Adipocyte (in vitro differentiated cells): ENCODE measurements at places on chromosomes 4 and X.

GRCh38 chr4:175511861-175512260 is 300.2 kb downstream of the GPM6A start:
- DNase-seq, result peak; percentile 12

DNA sequence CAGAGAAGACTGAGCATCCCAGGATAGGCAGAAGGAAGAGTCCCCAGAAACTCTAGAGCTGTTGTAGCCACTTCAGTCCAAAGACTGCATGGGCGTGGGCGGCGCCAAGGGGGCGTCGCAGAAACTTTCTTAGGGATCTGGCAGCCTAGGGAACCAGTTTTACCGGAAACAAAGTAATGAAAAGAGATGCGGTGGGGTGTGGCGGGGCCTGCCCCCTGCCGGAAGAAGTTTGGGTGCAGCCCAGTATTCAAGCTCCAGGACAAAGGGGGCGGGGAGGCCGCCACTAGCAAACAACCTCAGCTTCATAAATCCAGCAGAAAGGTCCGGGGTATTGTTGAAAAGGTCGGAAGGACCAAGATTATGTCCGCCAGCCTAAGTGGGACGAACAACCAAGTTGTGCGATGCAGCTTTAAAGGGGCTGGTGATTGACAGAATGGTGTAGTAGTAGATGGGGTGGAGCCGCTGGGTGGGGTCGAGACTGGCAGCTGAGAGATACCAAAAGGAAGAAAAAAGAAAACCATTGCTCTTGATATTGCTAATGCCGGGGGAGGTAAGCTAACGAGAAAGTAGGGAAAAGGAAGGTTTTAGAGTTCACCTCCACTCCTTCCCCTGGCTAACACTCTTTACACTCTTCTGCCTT is 190.5 kb downstream of the RRAGB start:
- peak; percentile 6 for DNase-seq

DNA sequence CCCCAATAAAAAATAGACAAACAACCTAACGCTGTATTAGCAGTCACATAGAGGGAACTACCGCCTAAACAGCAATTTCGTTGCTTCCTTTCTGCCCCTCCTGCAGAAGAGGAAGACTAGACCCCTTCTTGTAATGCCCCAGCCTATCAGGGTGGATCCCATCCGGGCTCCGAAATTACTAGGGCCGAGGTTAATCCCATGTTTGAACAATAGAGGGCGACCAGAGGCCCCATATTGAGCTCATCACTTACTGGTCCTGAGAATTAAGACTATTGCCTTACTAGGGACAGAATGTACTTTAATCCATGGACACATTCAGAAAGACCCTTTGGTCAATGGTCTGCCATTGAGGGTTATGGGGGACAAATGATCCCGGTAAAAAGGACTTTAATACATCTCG is 11.8 kb upstream of the ZNF630 start:
- DNase-seq, result peak; percentile 68

DNA sequence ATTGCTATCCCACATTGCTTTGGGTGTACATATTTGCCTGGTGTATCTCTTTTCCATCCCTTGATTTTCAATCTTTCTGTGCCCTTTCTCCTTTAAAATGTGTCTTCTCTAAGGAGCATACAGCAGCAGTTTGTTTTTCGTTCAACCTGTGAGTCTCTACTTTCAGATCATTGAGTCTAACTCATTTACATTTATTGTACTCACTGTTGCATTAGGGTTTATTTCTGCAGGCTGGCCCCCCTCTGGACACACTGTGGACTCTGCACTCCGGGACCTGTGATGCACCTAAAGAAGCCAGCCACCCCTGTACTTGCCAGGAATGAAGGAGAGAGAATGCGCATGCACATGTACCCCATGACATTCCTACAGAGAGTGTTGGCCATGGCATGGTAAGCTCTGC is 93.0 kb downstream of the FAM53A start:
- no peak for DNase-seq

DNA sequence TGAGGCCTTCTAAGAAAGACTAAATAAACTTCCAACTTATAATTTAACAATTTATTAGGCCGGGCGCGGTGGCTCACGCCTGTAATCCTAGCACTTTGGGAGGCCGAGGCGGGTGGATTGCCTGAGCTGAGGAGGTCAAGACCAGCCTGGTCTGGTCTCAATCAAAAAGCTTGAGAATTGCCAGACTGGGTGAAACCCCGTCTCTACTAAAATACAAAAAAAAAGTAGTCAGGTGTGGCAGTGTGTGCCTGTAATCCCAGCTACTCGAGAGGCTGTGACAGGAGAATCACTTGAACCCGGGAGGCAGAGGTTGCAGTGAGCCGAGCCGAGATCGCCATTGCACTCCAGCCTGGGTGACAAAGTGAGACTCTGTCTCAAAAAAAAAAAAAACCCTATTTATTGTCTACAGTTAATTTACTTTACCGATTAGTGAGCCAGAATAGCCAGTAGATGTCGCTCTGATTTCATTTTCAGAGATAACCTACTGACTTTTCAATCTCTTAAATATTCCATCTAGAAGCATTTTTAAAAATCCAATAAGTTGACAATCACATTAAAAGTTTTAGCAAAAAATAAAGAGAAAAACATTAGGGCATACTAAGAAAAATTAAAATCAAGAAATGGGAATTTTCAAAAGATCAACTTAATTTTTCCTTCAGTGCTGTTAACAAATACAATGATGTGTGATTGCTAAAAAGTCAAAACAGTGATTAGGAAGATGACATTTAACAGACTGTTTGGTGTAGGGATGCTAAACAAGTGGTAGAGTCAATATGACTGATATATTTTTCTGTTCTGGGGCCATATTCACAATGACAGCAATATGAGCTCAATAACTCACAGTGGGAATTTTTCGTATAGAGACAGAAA is 4.3 kb upstream of the SHROOM3 start:
- peak; percentile 80 for DNase-seq

- no peak for DNase-seq
Measured at GRCh38 chr4:38950734-38951133, 81.5 kb downstream of the TMEM156 start.

GRCh38 chrX:147917700-147918695 is 6.3 kb downstream of the FMR1 start:
- no peak for DNase-seq

GRCh38 chr4:108839333-108839732 is 76.5 kb upstream of the ETNPPL start:
- no peak for DNase-seq

DNA sequence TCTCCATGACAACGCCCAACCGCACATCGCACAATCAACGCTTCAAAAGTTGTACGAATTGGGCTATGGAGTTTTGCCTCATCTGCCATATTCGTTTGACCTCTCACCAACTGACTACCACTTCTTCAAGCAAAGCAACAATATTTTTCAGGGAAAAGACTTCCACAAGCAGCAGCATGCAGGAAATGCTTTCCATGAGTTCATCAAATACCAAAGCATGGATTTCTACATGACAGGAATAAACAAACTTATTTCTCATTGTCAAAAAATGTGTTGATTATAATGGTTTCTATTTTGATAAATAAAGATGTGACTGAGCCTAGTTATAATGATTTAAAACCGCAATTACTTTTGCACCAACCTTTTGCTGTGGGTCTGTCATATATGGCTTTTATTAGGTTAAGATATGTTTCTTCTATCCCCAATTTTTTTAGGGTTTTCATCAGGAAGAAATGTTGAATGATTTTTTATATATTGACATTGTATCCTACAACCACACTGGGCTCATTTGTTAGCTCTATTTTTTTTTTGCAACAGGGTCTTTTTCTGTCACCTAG is 138.4 kb downstream of the PWWP3B start:
- DNase-seq, result no peak

DNA sequence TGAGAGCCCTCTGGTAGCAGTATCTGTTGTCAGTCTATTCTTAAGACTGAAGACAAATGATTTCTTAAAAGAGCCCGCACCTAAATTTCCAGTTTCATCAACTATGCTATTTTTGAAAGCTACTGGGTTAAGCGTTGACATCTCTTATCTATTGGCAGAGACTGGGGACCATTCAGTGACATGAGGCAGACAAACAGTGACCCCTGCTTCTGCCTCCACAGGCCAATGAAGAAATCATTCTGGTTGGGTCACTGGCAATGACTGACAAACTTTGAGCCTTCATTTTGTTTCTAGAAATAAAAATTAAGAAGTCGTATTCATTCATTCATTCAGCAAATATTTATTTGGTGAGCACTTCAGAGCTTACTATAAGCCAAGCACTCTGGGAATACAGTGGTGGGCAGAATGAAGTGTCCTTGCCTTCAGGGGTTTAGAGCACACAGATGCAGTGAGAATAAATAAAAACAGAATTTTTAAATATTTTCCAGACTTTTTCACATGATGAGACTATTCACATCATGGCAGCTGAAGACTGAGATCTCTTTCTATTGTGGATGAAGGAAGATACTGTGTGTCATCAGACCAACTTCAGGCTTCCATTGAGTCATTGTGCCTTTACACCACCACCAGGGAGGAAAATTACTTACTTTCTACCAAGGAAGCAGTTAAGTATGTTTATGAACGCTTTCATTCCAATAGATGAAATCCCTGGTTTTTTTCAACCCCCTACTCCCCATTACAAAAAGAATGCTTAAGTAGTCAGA is 36.0 kb downstream of the SORBS2 start:
- no peak for DNase-seq

- no peak for DNase-seq
Measured at GRCh38 chr4:15781427-15782095, 3.4 kb downstream of the CD38 start.

GRCh38 chrX:103442536-103442901 is 66.2 kb downstream of the BEX3 start:
- DNase-seq, result peak; percentile 67

GRCh38 chr4:168432419-168433146 is 47.7 kb downstream of the DDX60L start:
- DNase-seq, result no peak

DNA sequence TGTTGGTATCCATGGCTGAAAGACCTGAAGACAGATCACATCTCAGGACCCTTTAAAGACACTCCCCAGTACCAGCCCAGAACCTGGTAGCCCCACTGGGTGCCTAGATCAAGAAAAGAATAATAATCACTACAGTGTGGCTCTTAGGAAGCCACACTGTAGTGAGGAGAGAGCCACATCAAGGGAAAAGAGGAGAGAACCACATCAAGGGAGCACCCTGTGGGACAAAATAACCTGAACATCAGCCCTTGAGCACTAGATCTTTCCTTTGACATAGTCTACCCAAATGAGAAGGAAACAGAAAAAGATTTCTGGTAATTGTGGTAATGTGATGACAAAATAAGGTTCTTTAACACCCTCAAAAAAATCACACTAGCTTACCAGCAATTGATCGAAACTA is 15.3 kb downstream of the RTL3 start:
- no peak for DNase-seq

- no peak for DNase-seq
Measured at GRCh38 chr4:109994415-109994827, 81.7 kb downstream of the EGF start.

GRCh38 chr4:87117732-87118075 is 102.7 kb downstream of the KLHL8 start:
- no peak for DNase-seq
